ENCODE measurements at places on chromosomes 6 and 20.

DNA sequence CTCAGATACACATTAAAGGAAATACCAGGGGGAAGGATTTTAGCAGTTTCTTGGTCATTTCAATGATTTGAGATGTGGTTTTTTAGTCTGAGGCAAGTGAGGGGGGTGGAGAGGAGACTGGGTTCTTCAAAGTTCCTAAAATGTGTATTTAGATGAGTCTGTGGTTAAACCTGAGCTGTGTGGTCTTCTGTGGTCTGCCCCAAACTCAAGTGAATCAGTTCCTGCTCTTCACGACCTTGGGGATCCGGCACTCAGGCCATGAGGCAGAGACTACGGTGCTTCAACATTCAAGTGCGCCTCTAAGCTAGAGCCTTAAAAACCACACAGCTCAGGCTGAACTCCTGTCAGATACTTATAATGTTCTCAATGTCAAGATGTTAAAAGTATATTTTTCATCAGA, 406.7 kb downstream of the LMBRD1 start:
- no peaks in the 10 kb centered on the region for H3K27me3 ChIP-seq
- H3K4me3 ChIP-seq: no peak overlapping the region
- no peaks in the 10 kb centered on the region for H3K36me3 ChIP-seq
- H3K27ac ChIP-seq: no peak overlapping the region
- DNase-seq: no peak

DNA sequence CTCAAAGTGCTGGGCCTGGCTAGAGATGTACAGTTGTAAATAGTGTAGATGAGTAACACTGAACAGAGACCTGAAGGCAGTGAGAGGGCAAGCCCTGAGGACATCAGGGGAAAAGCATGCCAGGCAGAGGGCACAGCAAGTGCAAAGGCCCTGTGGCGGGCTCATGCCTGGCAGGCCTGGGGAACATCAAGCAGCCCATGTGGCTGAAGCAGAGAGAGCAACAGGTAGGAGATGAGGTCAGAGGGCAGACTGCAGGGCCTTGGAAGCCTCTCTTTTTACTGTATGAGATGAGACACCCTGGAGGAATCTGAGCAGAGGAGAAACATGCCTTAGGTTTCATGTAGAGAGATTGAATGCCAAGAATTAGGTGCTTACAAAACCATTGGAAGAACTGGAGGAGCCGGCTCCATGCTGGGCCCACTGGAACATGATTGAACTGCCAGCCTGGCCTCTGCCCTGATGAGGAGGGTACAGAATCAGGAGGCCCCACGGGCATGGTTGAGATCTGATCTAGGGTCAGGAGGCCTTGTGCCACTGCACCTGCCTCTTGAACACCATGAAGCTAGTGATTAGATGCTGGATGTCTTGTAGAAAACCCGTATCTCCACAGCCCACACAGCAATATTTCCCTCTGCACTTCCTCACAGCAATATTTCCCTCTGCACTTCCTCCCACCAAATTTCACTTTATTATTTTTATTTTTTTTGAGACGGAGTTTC, 5.9 kb upstream of the HMGA1 start:
- no peak overlapping the region for H3K4me3 ChIP-seq
- H3K36me3 ChIP-seq: no peaks in the 10 kb centered on the region
- DNase-seq: no peak
- no peak overlapping the region for H3K27ac ChIP-seq
- no peaks in the 10 kb centered on the region for H3K27me3 ChIP-seq

DNA sequence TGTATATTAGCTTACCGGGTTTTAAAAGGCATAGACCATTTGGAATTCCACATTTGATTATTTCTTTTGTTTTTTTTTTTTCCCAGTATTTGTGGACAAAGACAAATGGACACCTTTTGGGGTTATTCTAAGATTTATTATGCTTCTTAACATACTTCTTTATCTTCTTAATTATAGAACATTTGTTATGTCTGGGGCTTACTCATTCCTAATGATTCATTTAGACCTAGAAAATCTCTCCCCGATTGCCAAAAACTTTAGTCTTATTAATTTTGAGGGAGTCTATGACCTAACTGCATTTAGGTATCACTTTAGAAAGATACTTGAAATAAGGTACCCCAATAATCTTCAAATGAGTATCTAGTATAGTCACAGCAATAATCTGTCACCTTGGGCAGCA, 170.7 kb upstream of the PREP start:
- no peak overlapping the region for H3K4me3 ChIP-seq
- no peak overlapping the region for H3K27ac ChIP-seq
- no peak for DNase-seq
- no peaks in the 10 kb centered on the region for H3K36me3 ChIP-seq

DNA sequence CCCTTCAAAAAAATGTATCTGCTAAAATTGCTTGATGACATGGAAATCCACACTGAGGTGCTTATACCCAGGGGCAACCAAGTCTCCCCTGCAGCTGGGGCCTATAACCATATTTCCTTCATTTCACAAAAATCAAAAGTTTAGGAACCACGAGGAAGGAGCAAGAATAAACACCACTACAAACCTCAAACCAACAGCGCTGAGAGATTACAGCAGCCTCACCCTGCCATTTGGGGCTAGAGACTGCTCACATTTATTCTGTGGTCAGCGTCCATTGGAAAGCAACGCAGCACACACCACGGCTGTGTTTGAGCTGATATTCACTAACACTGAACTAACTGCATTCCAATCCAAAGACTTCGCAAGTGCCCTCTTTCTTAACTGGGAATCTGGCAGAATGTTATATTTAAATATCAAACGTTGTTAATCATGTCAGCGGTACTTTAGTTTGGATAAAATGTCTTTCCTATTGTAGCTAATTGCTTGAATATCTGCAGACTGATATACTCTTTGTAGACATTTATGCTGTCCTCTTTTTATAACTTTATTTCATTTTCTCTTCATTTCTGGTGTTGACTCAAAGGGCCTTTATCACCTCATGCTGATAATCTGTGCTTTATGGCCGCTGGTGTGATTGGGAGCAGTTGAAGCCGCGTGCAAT, 94.6 kb downstream of the FOXA2 start:
- H3K27ac ChIP-seq: no peak overlapping the region
- H3K27me3 ChIP-seq: peaks cover 2% of the 10 kb centered on the region
- no peak for DNase-seq
- no peaks in the 10 kb centered on the region for H3K4me1 ChIP-seq

- no peak overlapping the region for H3K27ac ChIP-seq
- no peak overlapping the region for H3K4me3 ChIP-seq
- H3K36me3 ChIP-seq: peaks cover 20% of the 10 kb centered on the region
Observed at GRCh38 chr6:126056355-126057004, 70.1 kb downstream of the TRMT11 start.

DNA sequence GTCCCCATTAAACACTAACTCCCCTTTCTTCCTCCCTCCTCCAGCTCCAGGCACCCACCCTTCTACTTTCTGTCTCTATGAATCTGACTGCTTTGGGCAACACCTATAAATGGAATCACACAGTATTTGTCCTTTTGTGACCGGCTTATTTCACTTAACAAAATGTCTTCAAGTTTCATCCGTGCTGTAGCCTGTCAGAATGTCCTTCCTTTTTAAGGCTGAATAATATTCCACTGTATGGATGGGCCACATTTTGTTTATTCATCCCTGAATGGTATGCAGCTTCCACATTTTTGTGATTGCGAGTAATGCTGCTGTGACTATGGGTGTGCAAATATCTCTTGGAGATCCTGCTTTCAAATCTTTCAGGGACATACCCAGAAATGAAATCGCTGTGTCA, 28.4 kb downstream of the BMP7 start:
- H3K27me3 ChIP-seq: peaks cover 15% of the 10 kb centered on the region
- no peaks in the 10 kb centered on the region for H3K4me1 ChIP-seq
- H3K36me3 ChIP-seq: peaks cover 3% of the 10 kb centered on the region
- DNase-seq: no peak
- no peak overlapping the region for H3K4me3 ChIP-seq

DNA sequence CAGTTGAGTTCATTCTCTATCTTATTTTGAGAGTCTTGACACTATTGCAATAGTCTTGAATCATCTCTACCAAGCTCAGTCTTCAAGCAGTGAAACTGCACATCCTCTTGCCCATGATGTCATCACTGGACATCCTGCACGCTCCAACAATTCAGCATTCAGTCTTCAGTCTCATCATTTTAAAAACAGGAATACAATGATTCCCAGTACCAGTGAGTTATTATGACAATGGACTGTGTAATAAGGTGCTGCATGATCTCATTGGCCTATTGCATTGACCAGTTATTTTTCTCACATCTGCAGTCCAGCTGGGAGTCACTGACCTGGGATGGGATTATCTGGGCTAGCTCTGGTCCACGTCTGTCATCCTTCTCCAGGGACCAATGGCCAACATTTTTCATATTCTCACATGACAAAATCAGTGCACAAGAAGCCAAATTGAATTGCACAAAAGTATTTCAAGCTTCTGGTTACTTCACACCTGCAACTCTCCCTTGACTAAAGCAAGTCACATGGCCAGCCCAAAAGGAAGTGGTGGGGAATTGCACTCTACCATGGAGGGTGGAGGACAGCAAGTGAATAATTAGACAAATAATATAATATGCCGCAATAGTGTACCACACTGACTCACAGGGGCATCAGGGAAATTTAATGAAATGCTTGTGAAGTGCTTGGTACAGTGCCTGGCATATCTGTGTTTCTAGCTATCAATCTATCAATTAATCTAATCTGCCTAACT, 6.4 kb upstream of the CST2 start:
- H3K27ac ChIP-seq: no peak overlapping the region
- H3K4me1 ChIP-seq: no peaks in the 10 kb centered on the region
- DNase-seq: no peak
- H3K27me3 ChIP-seq: no peaks in the 10 kb centered on the region
- H3K36me3 ChIP-seq: no peaks in the 10 kb centered on the region

DNA sequence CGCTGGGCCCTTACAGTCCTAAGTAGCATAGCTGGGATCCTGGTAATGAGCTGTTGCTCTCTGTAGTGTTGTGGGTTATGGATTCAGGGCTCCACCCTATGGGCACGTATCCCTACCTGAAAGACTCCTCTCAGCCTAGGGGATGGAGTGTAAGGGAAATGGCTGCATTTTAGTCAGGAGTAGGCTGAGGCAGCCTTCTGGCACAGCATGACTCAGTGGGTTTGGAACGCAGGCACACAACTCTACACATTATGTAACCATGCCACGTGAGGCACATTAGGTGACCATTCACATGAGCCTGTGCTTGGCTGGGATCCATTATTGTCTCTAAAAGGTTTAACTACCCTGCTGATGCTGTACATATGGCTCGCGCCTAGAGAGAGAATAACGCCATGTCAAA, 27.8 kb downstream of the HDDC2 start:
- no peaks in the 10 kb centered on the region for H3K4me1 ChIP-seq
- peaks cover 45% of the 10 kb centered on the region for H3K36me3 ChIP-seq
- no peak overlapping the region for H3K4me3 ChIP-seq
- DNase-seq: no peak
- H3K27me3 ChIP-seq: no peaks in the 10 kb centered on the region
